ENCODE measurements at places on chromosomes 1 and 21. TPM values are rescaled to one million over a fixed set of nuclear protein-coding genes. Genes with fewer than 3 reads are reported as not detected.

Gene MAP1LC3C
- not detected for polyA plus RNA-seq

DNA sequence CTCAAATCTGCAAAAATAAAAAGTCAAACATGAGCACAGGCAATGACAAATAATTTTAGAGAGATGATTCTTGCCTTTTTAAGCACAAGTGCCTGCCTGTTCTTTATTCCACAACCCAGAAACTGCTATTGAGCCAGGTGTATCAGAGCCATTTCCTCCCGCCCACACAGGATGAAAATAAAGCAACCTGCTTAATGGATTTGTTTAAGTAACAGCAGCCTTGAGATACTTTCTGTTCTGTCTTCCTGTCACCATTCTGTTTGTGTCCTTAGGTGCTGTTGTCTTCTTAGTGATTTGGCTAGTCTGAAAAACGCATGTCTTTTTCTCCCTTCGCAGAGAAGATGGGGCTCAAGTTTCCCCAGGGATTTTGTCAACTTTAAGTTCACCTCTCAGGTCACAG, 11.4 kb downstream of the RPE65 start:
- no peak for DNase-seq
- no peak overlapping the region for H3K4me3 ChIP-seq
- H3K4me1 ChIP-seq, result no peaks in the 10 kb centered on the region
- no peak overlapping the region for H3K27ac ChIP-seq
- H3K27me3 ChIP-seq, result no peaks in the 10 kb centered on the region

DNA sequence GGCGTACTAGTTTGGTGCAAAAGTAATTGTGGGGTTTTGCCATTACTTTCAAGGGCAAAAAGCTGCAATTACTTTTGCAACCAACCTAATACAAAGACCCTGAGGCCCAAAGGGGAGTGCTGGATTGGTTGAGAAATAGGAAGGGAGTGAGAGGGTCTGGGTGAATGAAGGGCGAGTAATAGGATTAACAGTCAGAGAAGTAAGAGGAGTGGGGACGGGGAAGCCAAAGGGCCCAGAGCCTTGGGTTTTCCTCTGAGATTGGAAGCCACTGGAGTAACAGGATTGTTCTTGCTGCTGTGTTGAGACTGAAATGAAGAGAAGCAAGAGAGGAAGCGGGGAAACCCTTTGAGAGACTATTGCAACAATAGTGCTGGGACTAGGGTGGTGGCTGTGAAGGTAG, 19.0 kb upstream of the PRELP start:
- DNase-seq, result no peak
- H3K27ac ChIP-seq, result no peak overlapping the region
- H3K36me3 ChIP-seq, result no peaks in the 10 kb centered on the region
- H3K4me1 ChIP-seq, result no peaks in the 10 kb centered on the region
- H3K27me3 ChIP-seq, result no peaks in the 10 kb centered on the region

GRCh38 chr1:246355411-246356230, 151.5 kb downstream of the SMYD3 start:
- no peak for DNase-seq
- no peaks in the 10 kb centered on the region for H3K36me3 ChIP-seq
- no peak overlapping the region for H3K27ac ChIP-seq
- no peak overlapping the region for H3K4me3 ChIP-seq

Gene NPPB
- not detected for polyA plus RNA-seq

Gene ARTN
- polyA plus RNA-seq, result not detected

DNA sequence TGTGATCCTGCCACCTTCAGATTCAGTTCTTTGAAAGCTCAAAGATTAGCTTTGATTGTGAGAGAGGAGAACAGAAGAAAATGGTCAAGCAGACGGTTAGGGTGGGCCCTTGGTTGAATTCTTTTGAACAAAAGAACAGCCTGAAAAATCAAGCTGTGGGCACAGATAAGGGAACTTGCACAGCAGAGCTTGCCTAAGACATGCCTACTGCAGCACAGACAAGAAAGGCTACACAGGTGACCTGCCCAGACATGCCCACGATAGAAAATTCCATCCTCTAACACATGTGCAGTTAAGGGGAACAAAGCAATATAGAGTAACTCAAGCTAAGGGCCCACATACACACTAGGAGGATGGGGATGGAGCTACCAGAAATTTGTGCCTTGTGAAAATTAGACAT, 512.5 kb upstream of the LRRC7 start:
- H3K4me3 ChIP-seq, result no peak overlapping the region
- H3K27ac ChIP-seq, result no peak overlapping the region
- no peaks in the 10 kb centered on the region for H3K27me3 ChIP-seq
- H3K4me1 ChIP-seq, result no peaks in the 10 kb centered on the region
- no peak for DNase-seq

- H3K4me1 ChIP-seq, result peaks cover 7% of the 10 kb centered on the region
- no peaks in the 10 kb centered on the region for H3K27me3 ChIP-seq
- H3K4me3 ChIP-seq, result no peak overlapping the region
- peak; percentile 50 for DNase-seq
- no peak overlapping the region for H3K27ac ChIP-seq
Measured at GRCh38 chr1:236451796-236452373, 57.8 kb downstream of the EDARADD start.

- no peak for DNase-seq
- peaks cover 12% of the 10 kb centered on the region for H3K36me3 ChIP-seq
- H3K4me1 ChIP-seq, result peaks cover 28% of the 10 kb centered on the region
- no peak overlapping the region for H3K4me3 ChIP-seq
- no peaks in the 10 kb centered on the region for H3K27me3 ChIP-seq
- H3K27ac ChIP-seq, result no peak overlapping the region
Measured at GRCh38 chr1:145916745-145917144, 1.8 kb downstream of the PEX11B start.

DNA sequence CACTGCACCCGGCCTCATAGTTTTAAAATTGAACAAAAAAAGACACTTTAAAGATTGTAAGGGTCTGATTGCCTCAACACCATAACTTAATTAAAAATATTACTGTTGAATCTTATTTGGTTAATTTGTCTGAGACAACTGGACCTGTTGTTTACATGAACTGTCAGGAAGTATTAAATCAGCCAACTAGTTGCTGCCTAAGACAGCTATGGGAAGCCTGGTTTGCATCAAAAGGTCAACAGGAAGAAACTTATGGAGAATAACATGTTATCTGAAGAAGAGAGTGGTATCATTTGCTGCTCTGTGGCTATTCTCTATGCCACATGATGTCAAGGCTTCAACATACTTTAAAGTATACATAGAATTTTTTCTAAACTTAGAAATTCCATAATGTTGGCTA, 853.5 kb upstream of the ADAMTS5 start:
- H3K4me1 ChIP-seq, result no peaks in the 10 kb centered on the region
- no peak overlapping the region for H3K27ac ChIP-seq
- H3K4me3 ChIP-seq, result no peak overlapping the region
- DNase-seq, result no peak
- H3K36me3 ChIP-seq, result no peaks in the 10 kb centered on the region

DNA sequence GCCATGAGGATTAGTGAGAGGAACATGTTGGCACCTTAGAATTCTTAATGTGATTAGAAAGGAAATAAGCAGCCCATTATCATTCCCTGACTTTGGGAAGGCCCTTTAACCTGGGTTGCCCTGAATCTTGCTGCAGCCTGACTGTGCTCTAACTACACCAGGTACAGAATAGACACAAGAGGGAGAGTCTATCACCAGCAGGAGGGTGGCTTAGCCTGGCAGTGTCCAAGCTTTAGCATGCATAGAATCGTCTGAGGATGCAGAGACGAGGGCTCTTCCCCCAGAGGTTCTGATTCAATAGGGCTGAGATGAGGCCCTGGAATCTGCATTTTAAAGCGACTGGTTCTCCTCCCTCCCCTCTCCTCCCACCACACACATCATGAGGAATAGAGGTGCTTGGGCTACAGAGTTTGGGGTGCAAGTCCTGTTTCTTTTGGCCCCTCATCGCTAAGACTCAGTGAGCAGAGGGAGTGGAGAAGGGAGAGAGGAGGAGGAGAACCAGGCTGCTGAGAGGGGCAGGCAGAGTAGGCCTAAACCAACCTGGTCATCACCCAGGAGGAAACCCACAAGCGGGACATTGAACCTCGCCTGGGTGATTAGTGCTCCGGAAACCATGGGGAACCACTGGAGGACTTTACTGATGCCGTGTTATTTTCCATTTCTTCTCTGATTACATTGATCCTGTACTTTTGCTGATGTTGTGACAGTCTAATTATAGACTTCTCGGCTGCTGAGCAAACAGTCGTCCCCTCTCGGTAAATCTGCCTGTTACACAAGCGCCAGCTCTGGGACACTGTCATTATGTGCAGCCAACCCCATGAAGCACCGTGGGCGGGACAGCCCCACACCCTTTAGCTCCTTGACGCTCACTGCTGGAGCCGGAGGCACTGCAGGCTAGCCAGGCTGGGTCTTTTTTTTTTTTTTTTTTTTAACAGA, 6.3 kb upstream of the TENT5C start:
- H3K4me3 ChIP-seq, result no peak overlapping the region
- H3K36me3 ChIP-seq, result no peaks in the 10 kb centered on the region
- H3K27ac ChIP-seq, result no peak overlapping the region
- H3K27me3 ChIP-seq, result no peaks in the 10 kb centered on the region
- no peaks in the 10 kb centered on the region for H3K4me1 ChIP-seq

GRCh38 chr1:203481196-203481595, 5.6 kb downstream of the PRELP start:
- no peaks in the 10 kb centered on the region for H3K36me3 ChIP-seq
- DNase-seq, result no peak
- no peak overlapping the region for H3K27ac ChIP-seq
- H3K4me3 ChIP-seq, result no peak overlapping the region

Gene BCL2L15
- polyA plus RNA-seq, result 0.75 TPM

GRCh38 chr21:26095131-26095530, 75.4 kb downstream of the APP start:
- H3K36me3 ChIP-seq, result no peaks in the 10 kb centered on the region
- no peak overlapping the region for H3K4me3 ChIP-seq
- no peak overlapping the region for H3K27ac ChIP-seq
- no peak for DNase-seq
- no peaks in the 10 kb centered on the region for H3K27me3 ChIP-seq
- H3K4me1 ChIP-seq, result no peaks in the 10 kb centered on the region

GRCh38 chr1:2804628-2805351, 3.3 kb upstream of the TTC34 start:
- no peaks in the 10 kb centered on the region for H3K36me3 ChIP-seq
- H3K27ac ChIP-seq, result no peak overlapping the region
- no peak overlapping the region for H3K4me3 ChIP-seq
- no peaks in the 10 kb centered on the region for H3K27me3 ChIP-seq

DNA sequence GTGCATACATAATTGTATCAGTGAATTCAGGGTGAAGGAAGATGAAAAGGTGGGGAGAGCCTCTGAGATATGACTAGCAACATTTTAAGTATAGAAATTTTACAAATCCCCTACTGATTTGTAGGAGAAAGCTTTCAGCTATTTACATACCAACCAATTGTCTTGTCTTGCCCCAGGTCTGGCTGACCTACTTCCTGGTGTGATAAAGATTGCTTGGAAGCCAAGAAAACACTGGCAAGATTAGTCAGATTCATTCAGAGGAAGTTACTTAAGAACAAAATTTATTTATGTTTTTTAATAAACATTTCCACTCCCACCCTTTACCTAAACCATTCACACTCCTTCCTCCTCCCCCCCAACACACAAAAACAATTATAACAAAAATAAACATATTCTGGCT, 17.5 kb downstream of the PTGS2 start:
- no peaks in the 10 kb centered on the region for H3K27me3 ChIP-seq
- H3K4me1 ChIP-seq, result no peaks in the 10 kb centered on the region
- no peak overlapping the region for H3K27ac ChIP-seq
- no peaks in the 10 kb centered on the region for H3K36me3 ChIP-seq
- no peak overlapping the region for H3K4me3 ChIP-seq

DNA sequence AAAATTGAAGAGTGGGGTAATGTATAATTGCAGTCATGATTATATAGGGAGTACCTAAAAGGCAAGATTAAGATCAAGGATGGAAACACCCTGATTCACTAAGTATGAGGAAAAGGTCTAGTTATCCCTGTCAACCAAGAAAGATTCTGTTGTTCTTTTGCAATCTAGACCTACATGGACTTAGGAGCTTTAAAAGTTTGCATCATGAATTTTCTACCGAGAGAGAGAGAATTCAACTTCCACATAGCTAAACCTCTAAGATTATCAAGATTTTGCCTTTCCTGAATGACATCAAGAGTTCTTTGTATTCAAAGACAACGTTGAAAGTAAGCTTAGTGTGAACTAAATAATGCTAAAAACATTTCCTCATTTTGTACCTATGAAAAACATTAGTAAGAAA, 78.8 kb upstream of the RBM34 start:
- DNase-seq, result no peak
- H3K27ac ChIP-seq, result no peak overlapping the region
- no peaks in the 10 kb centered on the region for H3K27me3 ChIP-seq

- H3K4me3 ChIP-seq, result no peak overlapping the region
- DNase-seq, result peak; percentile 55
- H3K27ac ChIP-seq, result no peak overlapping the region
- peaks cover 29% of the 10 kb centered on the region for H3K4me1 ChIP-seq
- H3K27me3 ChIP-seq, result no peaks in the 10 kb centered on the region
Measured at GRCh38 chr1:92410706-92411105, 76.0 kb downstream of the GFI1 start.

GRCh38 chr1:181140398-181140797, 51.9 kb downstream of the IER5 start:
- H3K27ac ChIP-seq, result no peak overlapping the region
- no peak overlapping the region for H3K4me3 ChIP-seq
- no peaks in the 10 kb centered on the region for H3K36me3 ChIP-seq
- peaks cover 48% of the 10 kb centered on the region for H3K4me1 ChIP-seq
- no peak for DNase-seq
- no peaks in the 10 kb centered on the region for H3K27me3 ChIP-seq

DNA sequence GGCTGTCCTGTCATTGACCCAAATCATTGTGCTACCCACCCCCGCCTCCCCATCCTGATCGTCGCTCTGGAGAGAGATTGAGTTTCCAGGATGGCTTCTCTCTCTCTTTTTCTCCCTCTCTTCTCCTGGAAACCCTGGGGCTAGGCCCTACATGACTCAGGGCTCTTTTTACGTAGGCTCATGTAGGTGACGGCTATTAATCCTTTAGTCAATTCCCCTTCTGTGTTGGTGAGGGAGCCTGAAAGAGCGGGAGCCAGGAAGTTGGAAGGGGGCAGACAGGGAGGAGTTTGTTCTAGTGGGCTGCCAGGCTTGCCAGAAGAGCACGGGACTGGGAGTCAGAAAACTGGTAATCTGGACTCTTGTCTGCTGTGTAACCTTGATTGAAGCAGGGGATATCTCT, 9.7 kb downstream of the ATP2B4 start:
- H3K4me1 ChIP-seq, result peaks cover 89% of the 10 kb centered on the region
- DNase-seq, result no peak
- H3K27me3 ChIP-seq, result no peaks in the 10 kb centered on the region
- no peaks in the 10 kb centered on the region for H3K36me3 ChIP-seq
- no peak overlapping the region for H3K27ac ChIP-seq

DNA sequence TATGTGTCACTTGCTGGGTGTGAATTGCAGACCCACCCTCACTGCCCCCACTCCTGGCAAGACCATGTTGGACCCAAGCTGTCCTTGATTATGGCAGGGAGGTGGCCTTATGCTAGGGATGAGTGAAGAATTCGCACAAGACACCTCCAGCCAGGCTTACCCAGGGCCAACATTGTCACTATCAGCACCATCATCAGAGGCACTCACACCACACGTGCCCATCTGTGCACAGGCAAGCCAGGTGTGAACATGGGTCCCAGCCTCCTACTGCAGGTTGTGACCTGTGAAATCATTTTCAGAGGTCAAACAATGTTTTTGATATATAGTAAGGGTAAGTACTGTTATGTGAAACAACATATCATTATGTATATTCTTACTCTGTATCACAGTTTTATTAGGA, 20.3 kb upstream of the RGS8 start:
- H3K27ac ChIP-seq, result no peak overlapping the region
- no peak for DNase-seq
- H3K36me3 ChIP-seq, result no peaks in the 10 kb centered on the region
- no peak overlapping the region for H3K4me3 ChIP-seq

Gene DCAF6
- polyA plus RNA-seq, result 14.3 TPM

Gene TCP10L
- polyA plus RNA-seq, result not detected

Measured in CD4-positive, alpha-beta memory T cell (primary cell).